ENCODE measurements at places on chromosomes 4 and X.

DNA sequence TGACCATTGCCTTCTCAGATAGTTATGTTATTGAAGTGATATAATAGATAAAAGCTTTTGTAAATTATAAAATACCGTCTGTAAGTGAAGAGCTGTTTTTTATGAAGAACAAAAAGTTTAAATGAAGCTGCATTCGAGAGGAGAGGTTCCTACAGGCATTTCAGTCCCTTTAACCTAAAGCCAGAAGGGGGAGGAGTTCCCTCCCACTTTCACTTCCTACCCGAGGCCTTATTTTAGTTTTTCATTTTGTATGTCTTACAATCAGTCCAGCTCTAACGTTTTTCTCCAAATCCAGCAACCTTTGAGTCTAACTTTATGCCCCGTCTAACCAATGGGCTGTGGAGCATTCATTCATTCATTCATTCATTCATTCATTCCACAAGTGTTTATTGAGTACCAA lies 16.5 kb upstream of the SOX3 start:
- DNase-seq = no peak

- no peak for DNase-seq
Measured at GRCh38 chrX:7146703-7147412, 654 bp upstream of the STS start.

DNA sequence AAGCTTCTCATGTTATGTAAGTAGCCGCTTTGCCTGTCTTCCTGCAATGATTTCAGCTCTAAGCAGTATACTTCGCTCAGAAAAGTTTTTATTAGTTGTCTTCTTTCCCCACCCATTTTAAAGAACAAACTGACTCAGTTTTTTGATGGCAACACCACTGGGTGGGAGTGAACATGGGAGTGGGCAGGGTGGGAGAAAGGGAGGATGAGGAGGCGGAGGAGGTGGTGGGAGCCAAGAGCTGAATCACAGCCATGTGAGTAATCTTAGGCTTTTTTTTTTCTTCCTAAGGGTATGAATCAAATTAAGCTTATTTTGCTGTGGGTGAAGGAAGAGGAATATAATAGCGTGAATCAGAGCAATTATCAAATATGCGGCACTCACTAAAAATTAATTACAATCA lies 574.3 kb upstream of the DIPK2B start:
- no peak for DNase-seq

- DNase-seq = no peak
Measured at GRCh38 chrX:23811656-23812055, 28.7 kb downstream of the SAT1 start.

DNA sequence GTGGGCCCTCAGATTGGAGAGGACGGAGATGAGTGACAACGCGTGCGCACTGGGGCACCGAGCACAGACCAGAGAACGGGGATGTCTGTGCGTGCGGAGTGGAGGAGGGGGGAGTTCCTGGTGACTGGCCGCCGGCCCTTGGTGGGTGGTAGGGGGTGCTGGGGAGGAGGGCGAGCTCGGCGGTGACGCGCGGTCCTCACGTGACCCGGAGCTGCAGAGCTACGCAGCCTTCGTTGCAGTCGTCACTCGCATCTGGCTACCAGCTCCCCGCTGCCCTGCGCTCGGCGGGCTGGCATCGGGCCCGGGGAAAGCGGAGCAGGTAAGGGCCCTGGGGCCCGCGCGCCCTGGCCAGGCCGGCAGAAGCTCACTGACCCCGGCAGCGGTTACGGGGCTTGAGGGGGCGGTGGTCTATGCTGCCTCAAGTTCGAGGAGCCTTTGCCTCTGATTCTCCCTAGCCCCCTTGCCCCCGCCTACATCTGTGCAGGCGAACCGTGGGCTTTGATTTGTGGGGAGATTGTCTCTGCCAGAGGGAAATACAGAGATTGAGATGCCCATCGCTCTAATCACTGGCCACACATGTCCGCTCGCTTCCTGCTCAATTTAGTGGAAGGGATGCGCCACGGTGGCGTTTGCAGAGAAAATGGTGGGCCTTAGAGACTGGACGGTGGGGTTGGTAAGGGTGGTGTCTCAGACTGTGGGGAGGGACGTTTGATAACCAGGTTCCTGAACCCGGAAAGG lies at the start of gene ARMCX4:
Gene ARMCX4 (plus strand): TSS at position 245 of the 738 bp plus-strand sequence. CDS start 3,134 bp downstream, outside the sequence.
- DNase-seq = peak; percentile 29

GRCh38 chr4:145034727-145035211 lies 63.2 kb downstream of the ANAPC10 start:
- no peak for DNase-seq

All from HTR-8/SVneo (cell line).